ENCODE measurements at places on chromosomes 6 and 20. TPM values are rescaled to one million over a fixed set of nuclear protein-coding genes. Genes with fewer than 3 reads are reported as not detected.

The GJA1 gene
- total RNA-seq = 1.1 TPM

DNA sequence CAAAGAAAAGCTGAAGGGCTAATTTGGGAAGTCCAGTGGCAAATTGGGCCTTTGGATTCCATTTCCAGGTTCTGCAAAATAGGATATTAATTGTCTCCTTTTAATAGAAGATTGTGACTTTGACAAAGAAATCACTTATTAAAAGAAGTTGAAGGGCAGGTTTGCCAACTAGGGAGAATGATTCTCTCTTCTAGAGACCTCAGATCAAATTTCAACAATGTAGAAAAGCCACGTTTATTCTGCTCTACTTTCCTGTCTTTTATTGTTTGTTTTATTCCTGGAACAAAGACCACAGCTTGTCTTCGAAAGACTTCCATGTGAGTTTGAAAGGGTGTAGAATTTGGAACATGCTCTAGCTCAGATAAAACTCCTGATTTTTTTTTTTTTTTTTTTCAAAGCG is 65.5 kb upstream of the PRL start:
- no peak overlapping the region for H3K4me3 ChIP-seq
- H3K27me3 ChIP-seq = no peaks in the 10 kb centered on the region
- H3K4me1 ChIP-seq = no peaks in the 10 kb centered on the region
- no peak for DNase-seq
- no peak overlapping the region for H3K27ac ChIP-seq

- no peaks in the 10 kb centered on the region for H3K27me3 ChIP-seq
- H3K27ac ChIP-seq = no peak overlapping the region
- no peak overlapping the region for H3K4me3 ChIP-seq
- H3K4me1 ChIP-seq = no peaks in the 10 kb centered on the region
- H3K36me3 ChIP-seq = no peaks in the 10 kb centered on the region
Measured at GRCh38 chr6:20702366-20702765, 168.1 kb downstream of the CDKAL1 start.

The CCR6 gene
- not detected for total RNA-seq

GRCh38 chr20:41991412-41991811 is 373.2 kb upstream of the CHD6 start:
- H3K4me3 ChIP-seq = no peak overlapping the region
- no peaks in the 10 kb centered on the region for H3K36me3 ChIP-seq
- H3K27me3 ChIP-seq = no peaks in the 10 kb centered on the region
- no peak overlapping the region for H3K27ac ChIP-seq
- DNase-seq = no peak

The PTPRA gene
- total RNA-seq = 44.6 TPM

DNA sequence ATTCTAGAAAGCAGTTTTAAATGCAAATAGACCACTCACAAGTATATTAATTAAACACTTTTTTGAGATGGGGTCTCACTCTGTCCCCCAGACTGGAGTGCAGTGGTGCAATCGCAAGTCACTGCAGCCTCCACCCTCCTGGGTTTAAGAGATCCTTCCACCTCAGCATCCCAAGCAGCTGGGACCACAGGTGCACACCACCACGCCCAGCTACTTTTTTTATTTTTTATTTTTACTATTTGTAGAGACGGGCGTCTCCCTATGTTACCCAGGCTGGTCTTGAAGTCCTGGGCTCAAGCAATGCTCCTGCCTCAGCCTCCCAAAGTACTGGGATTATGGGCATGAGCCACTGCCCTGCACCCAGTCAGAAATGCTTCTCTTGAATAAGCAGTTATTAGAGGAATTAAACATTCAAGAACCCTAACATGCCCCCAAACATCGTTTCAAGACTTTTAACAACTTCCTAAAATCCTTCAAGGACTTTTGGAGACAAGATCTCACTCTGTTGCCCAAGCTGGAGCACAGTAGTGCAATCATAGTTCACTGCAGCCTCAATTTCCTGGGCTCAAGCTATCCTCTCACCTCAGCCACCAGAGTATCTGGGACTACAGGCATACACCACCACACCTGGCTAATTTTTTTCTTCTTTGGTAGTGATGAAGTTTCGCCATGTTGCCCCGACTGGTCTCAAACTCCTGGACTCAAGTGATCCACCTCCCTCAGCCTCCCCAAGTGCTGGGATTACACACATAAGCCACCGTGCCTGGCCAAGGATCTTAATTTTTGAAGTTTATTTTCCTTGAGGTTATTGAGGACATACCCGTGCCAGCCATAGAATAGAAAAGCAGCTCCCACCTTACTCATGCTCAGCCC is 3.2 kb downstream of the MCCD1 start:
- H3K36me3 ChIP-seq = peaks cover 56% of the 10 kb centered on the region
- H3K27ac ChIP-seq = no peak overlapping the region
- no peaks in the 10 kb centered on the region for H3K4me1 ChIP-seq
- H3K27me3 ChIP-seq = no peaks in the 10 kb centered on the region

- no peak for DNase-seq
- no peak overlapping the region for H3K27ac ChIP-seq
- H3K27me3 ChIP-seq = no peaks in the 10 kb centered on the region
- no peaks in the 10 kb centered on the region for H3K36me3 ChIP-seq
- H3K4me1 ChIP-seq = no peaks in the 10 kb centered on the region
- H3K4me3 ChIP-seq = no peak overlapping the region
Measured at GRCh38 chr20:6651561-6651960, 115.9 kb upstream of the BMP2 start.

- H3K27ac ChIP-seq = no peak overlapping the region
- H3K27me3 ChIP-seq = no peaks in the 10 kb centered on the region
- no peaks in the 10 kb centered on the region for H3K4me1 ChIP-seq
Measured at GRCh38 chr6:20447157-20447556, 45.5 kb downstream of the E2F3 start.

- H3K27ac ChIP-seq = no peak overlapping the region
- no peak for DNase-seq
- no peak overlapping the region for H3K4me3 ChIP-seq
Measured at GRCh38 chr20:40284611-40285010, 404.4 kb downstream of the MAFB start.

The BPIFB4 gene
- total RNA-seq = not detected

DNA sequence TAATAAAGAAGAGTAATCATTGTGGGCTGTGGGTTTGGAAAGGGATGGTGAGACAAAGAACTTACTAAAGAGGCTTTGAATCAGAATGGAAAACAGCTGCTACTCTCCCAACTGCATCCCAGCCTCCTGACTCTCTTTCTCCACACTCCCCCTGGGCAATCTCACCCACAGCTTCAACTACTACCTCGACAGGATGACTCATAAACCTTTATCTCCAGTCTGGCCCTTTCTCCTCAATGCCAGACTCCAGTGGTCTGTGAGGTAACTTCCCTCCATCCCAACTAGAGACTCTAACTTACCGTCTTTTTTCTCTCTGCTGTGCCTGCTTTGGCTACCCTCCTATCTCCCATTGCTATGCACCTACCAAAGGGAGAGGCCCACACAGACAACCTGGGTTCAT is 135.3 kb upstream of the RREB1 start:
- no peak for DNase-seq
- H3K27ac ChIP-seq = no peak overlapping the region
- no peak overlapping the region for H3K4me3 ChIP-seq
- no peaks in the 10 kb centered on the region for H3K27me3 ChIP-seq
- no peaks in the 10 kb centered on the region for H3K36me3 ChIP-seq

The SLC4A11 gene
- total RNA-seq = 22.7 TPM

The GJA10 gene
- total RNA-seq = not detected

- peaks cover 20% of the 10 kb centered on the region for H3K4me1 ChIP-seq
- H3K4me3 ChIP-seq = no peak overlapping the region
- H3K27ac ChIP-seq = no peak overlapping the region
- DNase-seq = no peak
- H3K36me3 ChIP-seq = no peaks in the 10 kb centered on the region
Measured at GRCh38 chr6:9409126-9409525, 973.8 kb upstream of the SLC35B3 start.

DNA sequence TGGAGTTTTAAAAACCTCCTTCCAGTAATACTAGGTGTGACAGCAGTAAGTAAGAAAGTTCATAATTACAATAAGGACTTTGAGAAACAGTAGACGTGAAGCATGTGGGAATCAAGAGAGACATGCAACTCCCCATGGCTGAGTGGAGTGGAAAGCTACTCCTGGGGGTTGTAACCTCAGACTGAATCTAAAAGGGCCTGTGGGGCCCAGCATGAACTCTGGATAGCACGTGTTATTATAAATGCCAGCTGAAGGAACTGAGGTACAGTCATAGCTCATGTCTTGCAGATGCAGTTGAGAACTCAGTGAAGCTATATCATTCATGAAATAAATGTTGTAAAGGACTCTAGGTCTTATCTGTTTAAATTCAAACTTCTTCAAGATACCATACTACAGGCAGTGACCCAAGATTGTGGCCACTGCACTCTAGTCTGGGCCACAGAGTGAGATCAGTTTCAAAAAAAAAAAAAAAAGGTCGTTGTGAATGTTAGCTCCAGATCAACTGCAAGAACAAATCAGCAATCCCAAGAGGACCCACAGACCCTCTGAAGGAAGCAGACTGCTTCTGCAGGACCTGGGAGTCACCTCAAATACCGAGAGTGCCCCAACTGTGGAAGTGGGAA is 189.3 kb downstream of the TRDN start:
- H3K4me3 ChIP-seq = no peak overlapping the region
- no peaks in the 10 kb centered on the region for H3K36me3 ChIP-seq
- no peak overlapping the region for H3K27ac ChIP-seq
- no peaks in the 10 kb centered on the region for H3K4me1 ChIP-seq
- H3K27me3 ChIP-seq = no peaks in the 10 kb centered on the region

- H3K27ac ChIP-seq = no peak overlapping the region
- H3K4me3 ChIP-seq = no peak overlapping the region
- no peak for DNase-seq
- no peaks in the 10 kb centered on the region for H3K4me1 ChIP-seq
Measured at GRCh38 chr6:107801173-107801886, 22.8 kb downstream of the SCML4 start.

DNA sequence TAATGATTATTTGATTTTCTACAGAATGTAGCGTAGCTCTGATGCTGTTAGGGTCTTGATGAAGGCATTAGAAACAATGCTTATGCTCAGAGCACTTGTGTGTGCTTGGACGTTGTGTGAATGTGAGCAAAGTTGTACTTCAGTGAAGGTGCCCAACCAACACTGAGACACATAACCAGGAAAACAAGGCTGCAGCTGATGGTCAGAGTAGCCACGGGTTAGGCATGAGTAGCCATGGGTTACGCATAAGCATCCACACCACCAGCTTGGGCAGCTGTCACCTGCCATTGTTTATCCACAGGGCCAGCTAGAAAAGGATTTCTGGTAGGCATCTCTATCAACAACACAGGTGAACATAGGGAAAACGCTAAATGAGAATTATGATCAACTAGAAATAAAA is 326.6 kb downstream of the NRN1 start:
- H3K4me3 ChIP-seq = no peak overlapping the region
- no peaks in the 10 kb centered on the region for H3K27me3 ChIP-seq
- H3K4me1 ChIP-seq = no peaks in the 10 kb centered on the region

The MATN4 gene
- total RNA-seq = 0.64 TPM

The BRPF3 gene
- total RNA-seq = 20.3 TPM

GRCh38 chr20:20211274-20211987 is 156.5 kb upstream of the INSM1 start:
- DNase-seq = no peak
- no peaks in the 10 kb centered on the region for H3K36me3 ChIP-seq
- no peak overlapping the region for H3K27ac ChIP-seq
- peaks cover 13% of the 10 kb centered on the region for H3K27me3 ChIP-seq
- H3K4me3 ChIP-seq = no peak overlapping the region

DNA sequence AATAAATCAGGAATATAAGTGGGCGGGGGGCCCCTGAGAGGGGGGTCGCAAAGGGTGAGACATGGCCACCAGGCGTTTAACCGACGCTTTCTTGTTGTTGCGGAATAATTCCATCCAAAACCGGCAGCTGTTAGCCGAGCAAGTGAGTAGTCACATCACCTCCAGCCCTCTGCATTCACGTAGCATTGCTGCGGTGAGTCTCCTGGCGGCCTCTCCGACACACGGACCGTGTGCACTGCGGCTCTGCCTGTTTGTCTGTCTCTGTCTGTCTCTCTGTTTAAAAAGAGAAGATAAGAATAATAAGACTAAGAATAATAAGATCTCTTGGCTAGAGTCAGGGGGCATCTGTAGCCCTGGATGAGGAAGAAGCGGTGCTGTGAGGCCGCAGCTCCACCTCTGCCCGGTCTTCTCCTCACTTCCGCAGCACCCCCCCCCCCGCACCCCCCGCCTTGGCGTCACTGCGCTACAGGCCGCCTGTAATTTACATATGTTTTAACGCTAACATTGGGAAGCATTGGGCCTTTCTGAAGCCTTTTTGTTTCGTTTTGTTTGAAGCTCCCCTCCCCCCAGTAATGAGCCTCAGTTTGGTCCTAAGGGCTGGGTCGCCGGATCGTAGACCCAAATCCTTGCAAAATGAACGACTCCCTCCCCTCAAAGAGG is 993 bp downstream of the STX16 start:
- H3K36me3 ChIP-seq = peaks cover 4% of the 10 kb centered on the region
- H3K4me1 ChIP-seq = peaks cover 3% of the 10 kb centered on the region
- no peak for DNase-seq
- peak overlapping the region; percentile 100 for H3K4me3 ChIP-seq
- H3K27ac ChIP-seq = peak overlapping the region; percentile 77

GRCh38 chr20:59152559-59153354 is 10.9 kb upstream of the ZNF831 start:
- peaks cover 49% of the 10 kb centered on the region for H3K27me3 ChIP-seq
- H3K4me1 ChIP-seq = no peaks in the 10 kb centered on the region

DNA sequence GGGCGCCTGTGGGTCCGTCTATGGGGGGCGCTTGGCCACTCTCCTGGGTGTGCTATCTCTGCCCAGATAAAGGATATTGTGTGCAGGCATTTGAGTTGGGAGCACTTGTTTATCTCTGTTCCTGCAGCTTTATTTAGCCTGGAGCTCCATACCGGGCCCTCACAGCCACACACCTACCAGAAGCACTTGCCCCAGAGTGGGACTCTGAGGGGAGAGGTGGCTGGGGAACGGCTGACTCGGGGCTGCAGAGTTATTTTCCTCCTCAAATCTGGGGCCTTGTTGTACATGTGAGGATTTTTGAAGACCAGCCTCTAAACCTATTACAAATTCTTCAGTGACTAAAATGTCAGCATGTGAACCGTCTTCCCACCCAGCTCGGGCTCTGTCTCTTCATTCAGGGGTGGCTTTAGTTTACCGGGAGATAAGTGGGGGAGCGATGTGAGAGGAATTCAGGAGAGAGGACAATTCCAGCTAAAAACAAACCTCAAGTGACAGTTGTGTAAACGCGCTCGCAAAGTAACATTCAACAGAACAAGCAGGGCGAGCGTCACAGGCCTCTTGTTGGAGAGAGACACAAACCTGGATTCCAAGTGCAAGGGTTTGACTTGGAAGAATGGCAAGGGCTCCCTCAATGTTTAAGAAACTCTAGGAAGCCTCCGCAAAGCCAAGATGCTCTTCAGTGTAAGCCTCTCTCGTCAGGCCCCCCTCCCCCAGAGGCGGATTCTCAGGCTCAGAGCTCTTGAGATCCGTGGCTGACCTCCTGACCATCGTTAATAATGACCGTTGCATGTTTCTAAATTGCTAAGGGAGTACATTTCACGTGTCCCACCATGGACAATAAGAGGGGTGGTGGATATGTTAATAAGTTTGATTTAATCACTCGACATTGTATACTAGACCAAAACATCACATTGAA is 548.9 kb downstream of the QKI start:
- no peaks in the 10 kb centered on the region for H3K4me1 ChIP-seq
- no peak overlapping the region for H3K27ac ChIP-seq
- H3K36me3 ChIP-seq = no peaks in the 10 kb centered on the region
- no peak for DNase-seq
- no peaks in the 10 kb centered on the region for H3K27me3 ChIP-seq
